ENCODE measurements at places on chromosomes 3 and 15.

GRCh38 chr15:31169558-31169957 is 68.0 kb upstream of the TRPM1 start:
- no peak for DNase-seq

GRCh38 chr3:146035366-146035765 is 125.6 kb downstream of the PLOD2 start:
- no peak for DNase-seq

DNA sequence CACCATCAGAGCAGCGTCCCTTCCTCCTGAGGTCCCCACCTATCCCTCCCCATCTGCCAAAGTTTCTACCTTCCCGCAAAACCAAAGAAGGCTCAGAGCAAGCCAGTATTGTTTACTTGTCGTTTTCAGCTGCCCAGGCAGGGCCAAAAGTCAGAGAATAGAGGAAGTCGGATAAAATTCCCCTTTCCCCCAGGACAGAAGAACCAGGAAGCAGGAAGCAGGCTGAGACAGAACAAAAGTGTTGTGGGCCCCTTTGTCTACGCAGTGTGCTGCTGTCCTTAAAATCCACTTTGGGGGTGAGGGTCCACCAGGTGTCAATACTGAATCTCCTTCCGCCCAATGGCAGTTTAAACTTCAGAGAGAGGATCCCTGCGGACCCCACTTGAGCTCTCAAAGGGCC is 18.5 kb upstream of the RPL32 start:
- no peak for DNase-seq

DNA sequence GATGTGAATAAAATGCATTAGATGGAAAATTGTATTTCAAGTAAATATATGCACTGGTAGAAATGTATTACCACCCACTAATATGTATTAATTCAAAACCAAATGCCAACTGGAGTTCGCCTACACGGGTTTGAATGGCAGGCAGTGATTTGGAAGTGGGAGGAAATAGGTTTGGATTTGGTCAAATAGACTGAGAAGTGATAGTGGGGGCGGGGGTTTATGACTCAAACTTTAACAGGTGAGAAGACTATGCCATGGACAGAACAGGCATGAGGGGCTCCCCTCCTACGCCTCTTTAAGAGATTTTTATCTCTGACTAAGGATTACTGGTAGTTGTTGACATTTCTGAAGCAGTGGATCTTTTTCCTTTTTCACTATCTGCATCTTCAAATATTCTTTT is 677.8 kb downstream of the NTRK3 start:
- no peak for DNase-seq

GRCh38 chr3:114649331-114649730 is 355.5 kb downstream of the TIGIT start:
- no peak for DNase-seq

DNA sequence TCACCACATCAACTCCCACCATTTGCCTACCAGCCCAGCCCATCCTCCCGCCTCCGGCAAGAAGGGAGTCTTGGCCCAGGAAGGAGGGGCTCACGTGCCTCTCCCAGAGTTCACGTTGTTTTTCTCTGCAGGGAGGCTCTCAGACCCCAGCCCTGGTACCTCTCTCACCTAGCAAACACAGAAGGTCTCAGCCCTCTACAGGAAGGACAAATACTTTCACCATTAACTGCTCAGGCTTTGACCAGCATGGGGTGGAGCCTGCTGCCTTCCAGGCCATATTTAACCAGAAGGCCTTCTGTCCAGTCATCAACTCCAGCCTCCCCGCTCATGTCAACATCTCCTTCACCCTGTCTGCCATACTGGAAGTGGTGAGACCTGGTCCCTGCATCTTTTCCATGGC is 19.0 kb upstream of the HTR3E start:
- DNase-seq, result no peak

GRCh38 chr3:31575448-31575847 is 42.7 kb downstream of the STT3B start:
- DNase-seq, result no peak

DNA sequence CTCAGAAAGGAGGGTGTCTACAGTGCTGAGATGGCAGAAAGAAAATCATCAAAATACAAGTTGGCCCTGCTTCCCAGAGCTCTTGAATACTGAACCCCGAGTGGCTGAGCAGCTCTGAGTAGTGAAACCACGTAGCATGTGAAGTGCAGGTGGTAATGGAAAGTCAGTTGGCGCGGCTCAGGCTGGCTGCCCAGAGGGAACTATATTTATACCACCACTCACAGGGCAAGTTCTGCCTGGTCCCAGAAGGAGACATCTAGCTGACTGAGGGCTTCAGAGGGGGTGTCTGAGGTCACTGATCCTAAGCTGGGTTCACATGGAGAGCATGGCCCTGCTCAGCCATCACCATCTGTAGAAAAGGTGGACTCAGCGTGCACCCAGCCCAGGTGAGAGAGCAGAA is 129.6 kb upstream of the AGBL1 start:
- no peak for DNase-seq

GRCh38 chr15:78037779-78038305 is 39.7 kb downstream of the TBC1D2B start:
- no peak for DNase-seq

DNA sequence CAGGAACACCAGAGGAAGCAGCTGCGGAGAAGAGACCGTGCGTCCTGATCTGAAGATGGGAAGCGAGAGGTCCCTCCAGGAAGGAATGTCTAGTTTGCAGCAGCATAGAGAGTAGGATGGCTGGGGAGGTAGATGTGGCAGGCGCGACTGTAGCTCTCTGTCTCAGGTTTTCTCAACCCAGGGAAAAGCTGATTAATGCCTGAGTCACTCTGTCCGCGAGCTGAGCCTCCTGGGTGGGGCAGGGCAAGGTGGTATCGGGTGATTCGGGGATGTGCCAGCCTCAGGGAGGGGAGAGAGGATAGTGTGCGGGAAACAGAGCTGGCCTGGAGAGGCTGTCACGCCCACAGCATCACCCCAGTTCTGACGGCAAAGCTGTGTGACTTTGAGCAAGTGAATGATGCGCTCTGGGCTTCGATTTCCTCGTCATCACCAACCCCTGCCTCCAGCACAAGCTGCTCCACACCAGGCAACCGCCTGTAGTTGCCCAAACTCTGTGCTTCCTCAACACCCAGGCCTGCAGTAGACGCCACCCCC is 28.4 kb downstream of the CPN2 start:
- DNase-seq, result no peak

- DNase-seq, result no peak
These were observed 451.1 kb upstream of the ATP11B start for GRCh38 chr3:182342252-182342651.

DNA sequence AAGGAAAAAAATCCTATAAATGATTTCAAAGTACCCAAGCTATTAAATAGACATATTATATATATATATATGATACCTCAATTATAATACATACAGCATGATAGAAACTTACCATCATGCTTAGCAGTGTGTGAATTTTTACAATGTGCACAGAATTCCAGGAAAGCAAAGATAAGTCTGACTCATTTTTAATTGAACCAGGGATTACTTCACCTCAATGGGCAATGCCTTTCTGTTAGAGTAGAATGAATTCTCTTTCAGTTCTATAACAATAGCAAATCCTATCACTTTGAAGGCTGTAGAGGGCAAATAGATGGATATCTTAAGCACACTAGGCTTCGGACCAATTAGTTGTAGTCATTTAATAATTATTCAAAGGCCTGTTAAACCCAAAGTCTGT is 54.8 kb upstream of the P3H2 start:
- DNase-seq, result no peak

DNA sequence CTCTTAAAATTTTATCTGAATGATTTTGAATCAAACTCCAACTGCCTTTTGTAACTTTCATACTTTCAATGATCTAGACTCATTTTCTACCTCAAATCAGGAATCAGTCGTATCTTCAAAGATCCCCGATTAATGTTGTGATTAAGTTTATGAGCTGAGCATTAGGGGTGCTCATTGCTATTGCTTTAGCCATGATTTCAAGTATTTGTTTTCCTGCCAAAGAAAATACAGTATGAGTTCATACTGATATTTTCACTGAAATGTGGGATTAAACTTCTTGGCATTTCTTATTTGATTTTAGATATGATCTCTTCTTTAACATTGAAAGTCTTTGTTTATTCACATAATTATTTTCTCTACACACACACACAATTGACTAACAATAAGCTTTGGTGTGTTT is 785.6 kb downstream of the NTRK3 start:
- DNase-seq, result no peak

GRCh38 chr15:67641453-67641852 is 99.0 kb downstream of the MAP2K5 start:
- no peak for DNase-seq

DNA sequence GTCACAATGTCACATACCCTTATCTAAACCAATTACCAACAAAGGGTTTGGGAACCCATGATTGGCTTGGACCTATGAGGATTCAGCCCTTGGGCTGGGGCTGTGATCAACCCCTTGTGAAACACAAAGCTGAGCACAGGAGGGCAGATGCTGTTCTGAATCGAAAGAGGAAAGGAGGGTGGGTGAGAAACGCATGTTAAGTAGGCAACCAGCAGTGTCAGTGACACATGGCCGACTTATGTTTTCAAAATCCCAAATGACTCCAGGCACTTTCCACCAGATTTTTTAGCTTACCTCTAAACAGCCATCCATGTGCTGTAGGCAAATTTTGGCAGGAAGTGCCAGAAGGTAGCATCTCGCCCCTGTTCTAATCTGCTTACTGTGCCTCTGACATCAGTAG is 34.1 kb upstream of the KLHL25 start:
- DNase-seq, result no peak

DNA sequence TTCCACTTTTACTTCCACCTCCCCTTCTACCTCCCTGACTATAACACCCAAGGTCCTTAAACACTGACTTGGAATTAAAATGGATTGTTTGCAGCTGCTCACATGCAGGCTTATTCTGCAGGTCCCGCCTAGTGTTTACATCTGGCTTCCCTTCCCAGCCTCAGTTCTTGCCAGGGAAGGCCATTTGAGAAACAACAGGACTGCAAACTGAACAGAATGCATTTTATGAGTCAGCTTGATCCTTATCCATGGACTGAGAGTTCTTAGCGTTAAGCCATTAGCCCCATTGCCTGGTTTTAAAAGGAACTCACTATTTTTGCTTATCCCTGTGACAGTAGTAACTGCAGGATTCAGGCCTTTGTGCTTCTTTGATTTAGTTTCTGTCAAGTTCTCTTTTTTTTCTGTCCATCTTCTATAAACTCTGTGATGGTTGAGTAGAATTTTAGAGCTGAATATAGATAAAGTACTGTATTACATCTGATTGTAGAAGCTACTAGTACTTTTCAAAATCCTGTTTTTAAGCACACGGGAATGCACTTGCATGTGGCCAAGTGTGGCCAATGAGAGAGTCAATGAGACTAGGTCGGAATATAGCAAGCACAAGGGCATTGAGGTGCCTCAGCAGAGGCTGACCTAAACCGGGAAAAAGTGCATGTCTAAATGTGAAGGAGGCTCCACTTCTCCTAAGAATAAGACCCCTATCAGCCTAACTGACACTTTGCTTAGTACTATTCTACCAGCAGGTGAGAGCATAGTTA is 106.4 kb downstream of the TUSC7 start:
- DNase-seq, result no peak

DNA sequence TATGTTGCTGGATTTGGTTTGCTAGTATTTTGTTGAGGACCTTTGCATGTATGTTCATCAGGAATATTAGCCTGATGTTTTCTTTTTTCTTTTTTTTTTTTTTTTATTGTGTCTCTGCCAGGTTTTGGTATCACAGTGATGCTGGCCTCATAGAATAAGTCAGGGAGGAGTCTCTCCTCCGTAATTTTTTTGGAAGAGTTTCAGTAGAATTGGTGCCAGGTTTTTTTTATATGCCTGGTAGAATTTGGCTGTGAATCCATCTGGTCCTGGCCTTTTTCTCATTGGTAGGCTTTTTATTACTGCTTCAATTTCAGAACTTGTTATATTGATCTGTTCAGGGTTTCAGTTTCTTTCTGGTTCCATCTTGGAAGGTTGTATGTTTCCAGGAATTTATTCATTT is 165.8 kb downstream of the VPS8 start:
- no peak for DNase-seq

GRCh38 chr15:29765898-29766527 is 56.3 kb downstream of the TJP1 start:
- DNase-seq, result no peak

GRCh38 chr3:61073566-61074165 is 177.6 kb downstream of the FHIT start:
- no peak for DNase-seq

GRCh38 chr3:124775877-124776276 is 45.6 kb downstream of the UMPS start:
- no peak for DNase-seq

DNA sequence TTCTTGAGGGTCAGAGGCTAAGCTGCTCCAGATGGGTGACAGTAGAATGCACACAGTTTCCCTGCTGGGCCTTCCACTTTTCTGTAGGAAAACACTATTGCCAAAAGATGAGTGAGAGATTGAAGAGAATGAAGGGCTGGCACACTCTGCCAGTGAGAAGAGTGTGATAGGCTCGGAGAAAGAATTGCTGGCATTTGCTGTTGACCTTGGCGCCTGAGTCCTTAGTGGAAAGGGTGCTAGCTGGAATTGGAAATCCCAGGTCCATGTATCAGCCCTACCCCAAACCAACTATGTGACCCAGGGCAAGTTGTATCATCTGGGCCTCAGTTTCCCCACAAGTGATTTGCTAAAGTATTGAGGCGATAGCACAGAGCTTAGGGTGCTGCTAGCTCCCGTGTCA is 60.1 kb upstream of the DCLK3 start:
- DNase-seq, result no peak

GRCh38 chr3:53773611-53774368 is 72.4 kb downstream of the CHDH start:
- DNase-seq, result no peak

DNA sequence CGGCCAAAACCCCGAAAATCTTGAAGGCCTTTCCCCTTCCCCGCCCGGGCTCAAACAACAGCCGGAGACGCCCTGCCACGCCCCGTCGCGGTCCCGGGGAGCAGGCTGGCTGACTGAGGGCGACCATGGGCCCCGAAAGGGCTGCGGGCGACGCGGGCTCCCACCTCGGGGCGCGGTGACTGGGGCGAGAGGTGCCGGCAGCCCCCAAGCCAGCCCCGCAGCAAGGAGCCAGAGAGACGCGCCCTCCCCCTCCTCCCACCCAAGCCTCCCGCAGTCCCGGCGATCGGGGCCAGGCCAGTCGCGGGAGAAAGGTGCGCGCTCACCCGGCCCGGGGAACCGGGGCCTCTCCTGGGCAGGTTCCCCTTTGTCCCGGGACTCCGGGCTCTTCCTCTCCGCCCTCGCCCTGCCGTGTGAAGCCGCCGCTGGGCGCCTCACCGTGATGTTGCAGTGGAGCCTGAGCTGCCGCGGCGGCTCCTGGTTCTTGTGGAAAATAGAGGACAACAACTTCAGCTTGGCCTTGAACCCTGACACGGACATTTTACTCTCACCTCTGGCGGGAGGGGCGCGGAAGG is 30.6 kb upstream of the ZSCAN2 start:
- peak; percentile 40 for DNase-seq

All from naive B cell (primary cell).